ENCODE measurements at places on chromosomes 3 and 15.

DNA sequence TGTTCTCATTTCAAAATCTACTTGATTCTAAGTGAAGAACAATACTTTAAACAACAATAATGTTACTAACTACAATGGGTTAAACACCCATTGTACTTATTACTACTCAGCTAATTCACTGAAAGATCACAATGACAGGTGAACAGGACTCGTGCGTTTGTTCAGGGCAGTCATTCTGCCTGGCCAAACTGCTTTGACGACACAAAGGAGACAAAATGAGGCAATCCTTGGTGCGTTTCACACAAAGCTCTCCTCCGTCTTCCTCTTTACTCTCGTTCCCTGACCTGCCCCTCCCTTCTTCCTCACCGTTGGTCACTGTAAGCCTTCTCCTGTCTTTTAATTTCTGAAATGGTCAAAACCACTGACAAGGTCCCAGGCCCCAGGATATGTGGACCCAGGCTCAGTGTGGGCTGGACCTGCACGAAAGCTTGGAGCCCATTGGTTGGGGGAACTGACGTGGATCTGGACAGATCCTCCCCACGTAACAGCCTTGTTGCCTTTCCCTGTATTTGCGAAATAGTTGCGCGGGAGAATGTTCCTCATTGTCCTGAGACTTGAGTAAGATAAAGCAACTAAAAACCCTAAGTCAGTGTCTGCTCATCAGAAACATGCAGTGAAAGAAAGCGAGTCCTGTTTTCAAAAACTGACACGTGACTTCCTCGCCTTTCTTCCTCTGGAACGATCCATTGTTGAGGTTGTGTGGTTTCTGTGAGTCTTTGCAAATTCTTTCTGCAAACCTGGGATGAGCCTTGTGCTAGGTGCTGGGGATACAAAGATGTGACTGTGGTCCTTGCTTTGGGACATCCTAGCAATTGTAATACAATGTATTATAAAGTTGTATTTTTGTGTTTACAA lies 147.1 kb upstream of the RGMA start:
- DNase-seq: no peak

- DNase-seq: no peak
These were observed 174.6 kb downstream of the KLHL25 start for GRCh38 chr15:85619992-85620689.

GRCh38 chr3:25173606-25174005 lies 254.5 kb upstream of the RARB start:
- DNase-seq: no peak

DNA sequence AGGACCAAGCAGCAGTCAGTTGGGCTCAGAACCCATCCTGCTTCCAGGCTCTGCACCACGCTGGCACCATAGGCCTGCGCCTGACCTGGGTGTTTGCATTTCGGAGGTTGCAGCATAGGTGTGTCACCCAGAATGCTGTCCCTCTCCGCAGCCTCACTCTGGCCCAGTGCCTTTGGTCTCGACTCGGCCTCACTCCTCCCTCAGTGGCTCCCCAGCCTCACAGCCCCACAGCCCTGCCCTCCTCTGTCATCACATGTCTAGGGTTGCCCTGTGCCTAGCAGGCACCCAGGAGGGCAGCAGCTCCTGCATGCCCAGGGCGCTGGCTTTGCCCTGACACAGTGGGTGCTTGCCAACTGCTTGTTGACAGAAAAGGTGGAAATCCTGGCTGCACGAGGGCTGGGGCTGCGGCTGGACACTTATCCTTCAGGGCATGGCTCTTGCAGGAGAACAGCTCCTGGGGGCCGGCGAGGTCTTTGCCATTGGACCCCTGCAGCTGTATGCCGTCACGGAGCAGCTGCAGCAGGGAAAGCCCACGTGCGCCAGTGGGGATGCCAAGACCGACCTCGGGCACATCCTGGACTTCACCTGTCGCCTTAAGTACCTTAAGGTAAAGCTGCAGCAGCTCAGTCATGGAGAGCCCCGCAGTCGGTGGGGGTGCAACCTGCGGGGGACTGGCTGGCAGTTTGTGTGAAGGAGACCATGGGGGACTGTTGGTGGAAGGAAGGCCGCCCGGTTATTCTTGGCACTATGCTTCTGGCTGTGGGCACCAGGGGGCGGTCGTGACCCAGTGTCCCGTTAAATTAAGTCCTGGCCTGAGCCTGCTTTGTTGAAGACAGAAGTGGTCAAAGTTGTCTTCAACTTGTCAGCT lies 16.2 kb downstream of the NISCH start:
- peak; percentile 30 for DNase-seq

DNA sequence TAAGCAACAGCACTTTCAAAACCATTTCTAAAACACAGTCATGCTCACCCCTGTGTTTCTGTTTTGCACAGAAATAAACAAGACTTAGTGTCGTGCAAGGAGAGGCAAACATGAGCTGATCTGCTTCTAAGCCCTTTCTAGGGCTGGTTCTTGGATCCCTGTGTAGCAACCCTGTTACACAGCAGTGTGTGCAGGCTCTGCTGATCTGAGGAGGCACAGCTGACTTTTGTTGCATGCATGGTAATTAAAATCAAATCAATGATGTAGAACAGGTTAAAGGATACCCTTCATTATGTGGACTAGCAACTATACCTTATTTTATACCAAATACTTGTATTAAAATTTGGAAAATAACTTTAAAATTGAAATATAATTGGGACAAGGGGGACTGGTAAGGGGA lies 234.8 kb downstream of the PDZRN3 start:
- no peak for DNase-seq

DNA sequence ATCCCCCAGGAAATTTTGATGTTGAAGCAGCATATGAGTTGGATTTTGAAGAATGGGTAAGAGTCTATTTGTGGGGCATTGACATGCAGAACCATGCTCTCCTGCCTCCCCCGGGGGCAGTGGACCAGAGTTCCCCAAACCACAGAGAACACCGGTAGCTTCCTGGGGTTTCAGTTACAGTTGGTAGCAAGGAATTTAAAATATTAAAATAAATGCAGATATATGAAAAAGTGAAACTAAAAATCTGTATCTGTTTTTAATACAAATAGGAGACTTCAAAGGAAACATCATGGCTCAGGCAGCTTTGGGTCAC lies 37.4 kb downstream of the SLC9A9 start:
- no peak for DNase-seq

DNA sequence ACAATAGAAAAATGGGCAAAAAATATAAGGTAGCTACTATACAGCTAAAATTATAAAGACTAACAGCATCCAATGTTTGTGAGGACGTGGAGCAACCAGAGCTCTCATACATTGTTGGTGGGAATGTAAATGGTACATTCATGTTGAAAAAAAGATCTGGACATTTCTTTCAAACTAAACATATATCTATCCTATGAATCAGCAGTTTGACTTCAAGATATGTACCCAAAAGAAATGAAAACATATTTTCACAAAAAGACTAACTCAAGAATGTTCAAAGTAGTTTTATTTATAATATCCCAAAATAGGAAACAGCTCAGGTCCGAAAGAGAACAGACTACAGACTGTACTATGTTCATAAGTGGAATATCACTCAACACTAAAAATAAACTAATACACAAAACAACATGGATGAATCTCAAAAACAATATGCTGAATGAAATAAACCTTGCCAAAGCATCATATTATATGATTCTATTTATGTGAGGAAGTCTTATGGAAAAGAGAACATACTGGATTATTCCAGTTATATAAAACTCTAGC lies 8.8 kb upstream of the TTBK2 start:
- no peak for DNase-seq

- no peak for DNase-seq
These were observed 142.8 kb upstream of the TSC22D2 start for GRCh38 chr3:150265305-150265704.

GRCh38 chr3:53519065-53519709 lies 24.8 kb downstream of the CACNA1D start:
- DNase-seq: no peak
